ENCODE measurements at places on chromosomes 11 and 22.
A peak's percentile ranks its signal among the peaks of the same experiment; 100 is the strongest.

GRCh38 chr11:13963949-13964770 is 1.6 kb downstream of the SPON1 start:
- DNase-seq: no peak

- DNase-seq: no peak
Measured at GRCh38 chr11:36342327-36342726, 46.2 kb downstream of the PRR5L start.

DNA sequence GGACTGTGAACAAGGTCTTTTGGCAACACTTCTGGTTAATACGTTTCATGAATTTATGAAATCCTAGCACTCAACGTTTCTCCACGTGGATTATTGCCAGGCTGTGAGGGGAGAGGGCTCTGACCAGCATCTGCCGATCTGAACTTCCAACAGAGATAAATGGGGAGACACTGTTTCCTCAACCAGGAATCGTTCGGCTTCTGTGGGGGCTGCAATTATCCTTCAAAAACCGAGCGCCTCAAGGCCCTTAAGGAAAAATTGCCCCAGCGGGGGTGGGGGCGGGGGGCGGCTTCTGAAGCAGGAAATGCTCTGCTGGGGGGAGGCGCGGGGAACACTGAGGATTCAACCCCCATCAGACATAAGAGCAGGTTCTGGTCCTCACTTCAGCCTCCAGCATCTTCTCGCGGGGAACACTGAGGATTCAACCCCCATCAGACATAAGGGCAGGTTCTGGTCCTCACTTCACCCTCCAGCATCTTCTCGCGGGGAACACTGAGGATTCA is 155.6 kb downstream of the BRD1 start:
- DNase-seq: no peak

DNA sequence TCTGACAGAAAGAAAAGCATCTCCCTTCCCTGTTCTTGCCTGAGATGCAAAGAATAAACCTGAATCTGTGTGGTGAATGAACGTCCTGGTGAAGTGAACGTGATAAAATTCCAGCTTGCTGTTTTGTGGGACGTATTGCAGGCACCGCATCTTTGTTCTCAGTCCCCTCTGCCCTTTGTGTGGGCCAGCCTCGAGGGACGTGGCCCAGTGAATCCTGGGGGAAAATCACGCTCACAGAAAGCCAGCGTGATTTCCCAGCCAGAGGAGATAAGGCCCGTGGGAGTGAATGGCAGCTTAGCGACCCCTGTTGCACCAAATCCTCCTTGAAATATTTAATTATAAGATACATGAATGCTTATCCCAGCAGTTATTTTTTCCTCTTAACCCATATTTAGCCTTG is 129.1 kb downstream of the COMMD9 start:
- no peak for DNase-seq

DNA sequence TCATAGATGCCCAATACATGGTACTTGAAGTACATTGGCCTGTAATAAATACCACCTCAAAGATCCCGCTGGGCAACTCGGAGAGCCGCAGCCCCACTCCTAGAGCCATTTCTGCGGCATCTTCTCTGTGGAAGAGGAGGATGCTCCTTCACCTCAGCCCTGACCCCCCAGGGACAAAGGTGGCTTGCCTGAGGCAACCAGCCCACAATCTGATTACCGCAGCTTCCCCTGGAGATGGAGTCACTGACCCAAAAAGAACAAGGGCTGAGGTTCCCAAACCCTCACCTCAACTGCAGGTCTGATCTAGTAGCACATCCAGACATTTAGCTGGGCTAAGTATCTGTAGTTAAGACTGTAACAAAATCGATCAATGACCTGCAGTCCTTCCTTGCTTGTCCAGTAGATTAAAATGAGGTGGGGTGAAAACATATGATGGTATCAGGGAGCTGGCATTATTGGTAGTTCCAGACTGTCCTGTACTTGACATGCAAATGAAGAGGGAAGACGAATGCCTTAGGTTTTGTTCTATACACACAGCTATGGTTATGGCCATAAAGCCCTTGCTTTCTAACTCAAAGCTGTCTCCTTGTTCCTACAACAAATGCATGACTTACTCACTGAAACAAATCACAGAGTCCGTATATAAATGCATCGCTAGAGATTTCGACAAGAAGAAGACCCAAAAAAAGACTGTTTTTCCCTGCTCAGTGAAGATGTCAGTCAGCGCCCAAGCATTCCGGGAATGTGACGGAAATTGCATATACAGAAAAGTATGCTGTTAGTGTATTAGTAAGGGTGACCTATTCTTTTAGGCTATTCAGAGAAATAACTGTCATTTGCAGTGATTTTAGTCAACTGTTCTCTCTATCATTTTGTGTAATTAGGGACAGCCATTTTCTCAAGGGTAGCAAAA is 33.7 kb downstream of the C11orf71 start:
- DNase-seq: no peak

DNA sequence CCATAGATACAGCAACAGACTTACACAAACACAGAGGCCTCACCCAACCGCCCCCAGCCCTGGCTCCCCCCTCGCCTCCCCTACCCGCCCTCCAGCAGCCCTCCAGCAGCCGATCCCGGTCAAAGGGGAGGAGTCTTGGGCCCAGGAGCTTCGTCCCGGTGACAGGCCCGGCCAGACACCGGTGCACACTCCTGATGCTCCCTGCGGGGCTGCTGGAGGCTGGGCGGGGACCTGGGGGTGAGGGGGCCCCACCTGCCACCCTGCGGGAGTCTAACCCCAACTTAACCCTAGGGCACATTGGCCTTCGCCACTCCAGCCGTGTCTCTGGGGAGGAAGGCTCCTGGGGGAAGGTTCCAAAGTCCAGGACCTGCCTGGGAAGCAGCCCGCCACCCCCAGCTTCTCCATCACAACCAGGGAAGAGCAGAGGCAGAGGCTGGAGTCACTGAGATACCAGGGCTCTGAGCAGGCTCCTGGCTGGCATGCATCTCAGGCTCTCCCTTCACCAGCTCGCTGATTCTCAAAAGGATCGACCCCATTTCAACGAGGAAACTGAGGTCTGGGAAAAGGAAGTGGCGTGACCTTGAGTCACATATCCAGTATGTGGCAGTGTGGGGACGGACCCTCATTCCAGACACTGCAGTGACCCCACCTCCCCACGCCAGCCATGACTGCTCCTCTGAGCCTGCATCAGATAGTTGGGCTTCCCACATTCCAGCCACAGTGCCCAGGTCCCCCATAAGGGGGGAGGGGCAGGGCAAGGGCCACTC is 14.4 kb downstream of the BCL9L start:
- no peak for DNase-seq

- no peak for DNase-seq
Measured at GRCh38 chr11:92259861-92260260, 35.2 kb downstream of the FAT3 start.

GRCh38 chr11:9772218-9772617 is 108.3 kb downstream of the SWAP70 start:
- DNase-seq: no peak

- DNase-seq: no peak
Measured at GRCh38 chr11:12319461-12319951, 57.9 kb upstream of the PARVA start.

DNA sequence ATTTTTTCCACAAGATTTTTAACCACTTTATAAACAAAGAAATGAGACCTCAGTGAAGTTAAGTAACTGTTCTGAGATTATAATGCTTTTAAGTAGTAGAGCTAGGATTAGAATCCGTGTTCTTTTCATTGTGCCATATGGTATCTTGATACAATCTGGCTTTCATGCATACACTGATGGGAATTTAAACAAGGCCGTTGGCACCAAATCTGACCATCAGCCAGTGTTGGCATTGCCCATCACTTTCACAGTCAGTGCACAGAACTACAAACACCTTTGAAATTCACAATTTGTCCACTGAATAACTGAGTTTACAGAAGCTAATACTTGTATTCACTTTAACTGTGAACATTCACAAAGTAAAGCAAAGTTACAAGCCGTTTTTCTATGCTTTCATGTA is 1228.0 kb downstream of the TBC1D22A start:
- DNase-seq: no peak

DNA sequence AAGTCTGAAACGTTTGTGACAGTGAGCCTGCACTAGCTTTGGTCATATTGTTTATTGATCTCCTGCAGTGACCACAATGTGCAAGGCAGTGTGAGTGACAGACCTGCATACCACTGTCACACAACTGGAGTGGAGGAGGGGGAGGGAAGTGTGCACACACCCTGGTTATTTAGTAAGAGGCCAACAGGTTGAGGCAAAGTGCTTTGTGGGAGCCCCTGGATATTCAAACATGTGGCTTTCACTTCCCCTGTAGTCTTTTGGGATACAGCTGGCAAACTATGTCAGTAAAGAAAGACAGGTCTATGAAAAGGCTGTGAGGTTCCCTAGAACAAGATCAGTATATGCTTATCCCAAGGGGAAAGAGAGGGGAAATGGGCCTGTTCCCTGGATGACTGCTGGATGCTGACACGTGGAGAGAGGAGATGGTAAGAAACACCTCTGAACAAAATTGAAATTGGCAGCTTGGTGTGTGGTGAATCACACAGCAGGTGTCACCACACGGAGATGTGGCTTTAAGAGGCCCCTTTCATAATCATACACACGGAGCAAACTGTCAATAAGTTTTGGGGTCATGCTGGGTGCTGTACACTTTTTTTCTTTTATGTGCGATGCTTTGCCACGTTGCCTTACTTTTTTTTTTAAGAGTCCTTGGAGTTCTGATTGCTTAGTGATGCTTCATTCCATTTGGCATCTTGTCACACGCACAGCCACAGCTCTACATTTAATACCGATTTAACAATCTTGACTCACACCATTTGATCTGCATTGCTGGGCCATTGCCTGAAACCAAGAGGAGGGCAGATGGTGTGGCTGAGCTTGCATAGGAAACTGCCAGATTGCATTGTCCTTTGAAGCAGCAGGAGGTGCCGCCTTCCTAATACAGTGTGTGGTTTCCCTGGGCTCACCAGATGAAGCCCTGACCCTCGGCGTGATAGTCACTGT is 11.3 kb downstream of the OSBP2 start:
- DNase-seq: peak; percentile 72

GRCh38 chr11:10637731-10638151 is 55.8 kb downstream of the IRAG1 start:
- DNase-seq: no peak

DNA sequence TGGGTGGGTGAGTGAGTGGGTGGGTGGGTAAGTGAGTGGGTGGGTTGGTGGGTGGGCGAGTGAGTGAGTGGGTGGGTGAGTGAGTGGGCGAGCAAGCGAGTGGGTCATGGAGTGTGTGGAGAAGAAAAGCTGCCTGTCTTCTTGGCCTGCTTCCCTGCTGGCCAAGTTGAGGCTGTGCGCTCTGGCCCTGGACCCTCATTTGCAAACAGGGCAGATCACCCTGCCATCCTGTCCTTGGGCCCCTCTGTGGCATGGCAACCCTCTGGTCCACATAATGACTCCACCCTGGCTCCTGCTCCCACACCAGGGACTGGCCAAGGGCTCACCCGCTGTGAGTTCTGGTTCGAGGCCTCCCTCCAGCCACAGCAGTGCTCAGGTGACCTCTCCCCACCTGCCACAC is 35.1 kb downstream of the CAPN1 start:
- DNase-seq: no peak

GRCh38 chr22:29912605-29913398 is 29.8 kb downstream of the MTMR3 start:
- no peak for DNase-seq

- DNase-seq: no peak
Measured at GRCh38 chr22:49687786-49688515, 139.7 kb downstream of the BRD1 start.

- DNase-seq: no peak
Measured at GRCh38 chr11:69232821-69233743, 60.9 kb upstream of the MYEOV start.

DNA sequence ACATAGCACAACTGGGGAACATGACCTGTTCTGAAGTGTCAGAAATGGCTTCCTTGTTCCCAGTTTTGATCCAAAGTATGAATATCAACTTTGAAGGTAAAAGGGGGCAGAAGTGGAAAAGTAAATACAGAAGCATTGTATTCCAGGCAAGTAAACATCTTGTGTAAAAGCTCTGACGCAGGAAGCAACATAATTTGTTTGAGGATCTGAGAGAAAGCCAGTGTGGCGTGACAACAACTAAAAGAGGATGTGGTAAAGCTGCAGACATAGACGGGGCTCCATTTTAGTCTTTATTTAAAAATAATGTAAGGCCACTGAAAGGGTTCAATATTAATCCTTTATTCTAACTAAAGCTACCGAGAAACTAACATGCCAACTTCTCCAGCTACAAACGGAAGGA is 310.2 kb downstream of the DLG2 start:
- DNase-seq: no peak

GRCh38 chr11:129530154-129530895 is 154.7 kb downstream of the BARX2 start:
- DNase-seq: no peak

GRCh38 chr11:128279866-128280265 is 307.5 kb downstream of the ETS1 start:
- DNase-seq: no peak

DNA sequence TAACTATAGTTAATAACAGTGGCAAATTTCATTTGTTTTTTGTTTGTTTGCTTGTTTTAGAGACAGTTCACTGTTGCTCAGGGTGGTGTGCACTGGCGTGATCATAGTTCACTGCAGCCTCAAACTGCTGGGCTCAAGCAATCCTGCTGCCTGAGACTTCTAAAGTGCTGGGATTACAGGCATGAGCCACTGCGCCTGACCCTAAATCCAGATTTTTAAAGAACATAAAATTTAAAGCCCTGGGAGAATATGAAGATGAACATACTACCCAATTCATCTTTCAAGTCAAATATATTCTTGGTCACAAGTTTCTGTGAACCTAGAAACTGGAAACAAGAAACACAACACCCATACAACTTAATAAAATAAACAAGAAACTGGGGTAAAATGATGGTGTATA is 28.1 kb downstream of the RRAS2 start:
- DNase-seq: no peak

- no peak for DNase-seq
Measured at GRCh38 chr11:99937330-99937729, 749.8 kb upstream of the ARHGAP42 start.

- DNase-seq: no peak
Measured at GRCh38 chr22:47355776-47356510, 593.5 kb downstream of the TBC1D22A start.

GRCh38 chr22:42111798-42112197 is 18.8 kb downstream of the CYP2D6 start:
- DNase-seq: no peak

- no peak for DNase-seq
Measured at GRCh38 chr11:92964471-92964870, 5.0 kb upstream of the MTNR1B start.

- no peak for DNase-seq
Measured at GRCh38 chr11:123580137-123580536, 74.3 kb downstream of the SCN3B start.

DNA sequence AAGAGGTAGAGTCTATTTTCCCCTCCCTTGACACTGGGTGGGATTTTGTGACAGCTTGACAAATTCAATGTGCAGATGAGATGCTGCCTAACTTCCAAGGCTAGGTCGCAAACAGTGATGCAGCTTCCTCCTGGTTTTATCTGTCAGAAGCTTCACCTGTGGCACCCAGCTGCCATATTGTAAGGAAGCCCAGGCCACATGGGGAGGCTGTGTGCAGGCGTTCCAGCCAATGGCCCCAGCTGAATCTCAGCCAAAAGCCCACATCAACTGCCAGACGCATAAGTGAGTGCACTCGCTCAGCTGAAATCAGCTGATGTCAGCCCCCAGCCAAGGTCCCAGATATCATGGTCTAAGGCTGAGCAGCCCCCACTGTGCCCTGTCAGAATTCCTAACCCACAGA is 24.8 kb upstream of the LINC01488 start:
- DNase-seq: no peak
